ENCODE measurements at places on chromosomes 11 and 22. TPM values are rescaled to one million over a fixed set of nuclear protein-coding genes. Genes with fewer than 3 reads are reported as not detected.

The SLC5A4 gene
- not detected for total RNA-seq

The KDELR3 gene
- total RNA-seq, result 1.6 TPM

The FREY1 gene
- total RNA-seq, result 1.2 TPM

The UPK3A gene
- total RNA-seq, result not detected

The DBX1 gene
- total RNA-seq, result not detected

The SLC43A3 gene
- 54.1 TPM for total RNA-seq

The ADAMTS8 gene
- 2.4 TPM for total RNA-seq

The RCOR2 gene
- total RNA-seq, result 0.49 TPM

The OR5W2 gene
- not detected for total RNA-seq

The FZD4 gene
- total RNA-seq, result 3.9 TPM

The HOATZ gene
- total RNA-seq, result not detected

The PATE4 gene
- total RNA-seq, result not detected

The NOX4 gene
- total RNA-seq, result 0.26 TPM

The MPST gene
- 160 TPM for total RNA-seq

The OR52J3 gene
- not detected for total RNA-seq

The RASSF10 gene
- total RNA-seq, result 11.4 TPM

Measured in esophagus squamous epithelium (tissue), 5 donors.